ENCODE measurements at places on chromosomes 6 and 20.

GRCh38 chr6:20432692-20433091, 31.0 kb downstream of the E2F3 start:
- no peak for DNase-seq

- no peak for DNase-seq
Measured at GRCh38 chr20:47805951-47806350, 20.7 kb upstream of the SULF2 start.

- no peak for DNase-seq
Measured at GRCh38 chr20:48180024-48180423, 394.7 kb upstream of the SULF2 start.

DNA sequence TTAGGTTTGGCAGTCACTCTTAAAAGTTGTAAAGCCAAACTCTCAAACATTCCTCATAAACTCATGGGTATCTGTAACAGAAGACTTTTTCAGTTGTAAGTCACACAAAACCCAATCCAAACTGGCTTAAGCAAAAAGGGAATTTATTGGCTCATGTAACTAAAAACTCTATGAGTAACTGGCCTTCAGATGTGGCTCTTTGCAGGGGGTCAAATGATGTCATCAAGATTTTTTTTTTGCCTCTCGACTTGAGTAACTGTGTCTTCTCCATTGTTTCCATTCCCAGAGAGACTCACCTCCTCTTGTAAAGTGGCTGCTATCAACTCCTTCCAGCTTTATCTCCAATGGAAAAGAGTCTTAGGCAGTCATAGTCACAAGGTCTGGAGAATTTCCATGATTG, 645.0 kb downstream of the DHX35 start:
- DNase-seq: no peak

- no peak for DNase-seq
Measured at GRCh38 chr6:137011406-137011805, 33.4 kb downstream of the IL20RA start.

DNA sequence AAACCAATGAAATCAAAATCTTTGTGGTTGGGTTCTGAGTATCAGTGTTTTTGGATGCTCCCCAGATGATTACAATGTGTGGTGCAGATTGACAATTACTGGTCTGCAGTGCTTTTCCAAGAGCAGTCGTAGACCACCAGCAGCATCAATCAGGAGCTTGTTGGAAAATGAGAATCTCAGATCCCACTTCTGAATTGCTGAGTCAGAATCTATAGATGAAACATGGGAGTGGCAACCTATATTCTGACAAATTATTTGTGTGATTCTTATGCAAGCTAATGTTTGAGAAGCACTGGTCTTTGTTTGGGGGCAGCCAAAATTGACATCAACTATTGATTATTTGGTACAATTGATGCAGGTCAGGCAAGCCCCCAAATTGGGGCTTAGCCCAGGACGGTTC, 539.9 kb upstream of the BTBD3 start:
- no peak for DNase-seq

GRCh38 chr20:52461582-52461981, 270.0 kb upstream of the ZFP64 start:
- DNase-seq: no peak

GRCh38 chr6:33140556-33140955, 51.7 kb downstream of the COL11A2 start:
- DNase-seq: no peak

DNA sequence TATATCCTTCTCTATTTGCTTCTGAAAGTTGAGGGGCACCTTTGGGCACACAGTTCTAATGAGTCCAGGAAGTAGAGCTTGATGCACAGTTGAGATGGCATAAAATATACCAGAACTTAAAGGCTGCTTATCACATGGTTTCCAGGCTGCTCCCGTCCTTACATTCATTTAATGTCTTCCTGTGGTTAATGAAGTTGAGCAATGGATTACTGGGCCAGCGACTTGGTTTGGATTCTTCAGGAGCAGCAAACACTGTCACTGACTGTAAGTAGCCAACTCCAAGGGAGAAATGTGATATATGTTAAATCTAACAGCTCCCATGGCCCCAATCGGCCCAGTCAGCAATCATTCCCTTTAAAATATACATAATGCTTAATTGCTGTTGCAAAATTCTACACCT, 9.0 kb upstream of the TSHZ2 start:
- no peak for DNase-seq

DNA sequence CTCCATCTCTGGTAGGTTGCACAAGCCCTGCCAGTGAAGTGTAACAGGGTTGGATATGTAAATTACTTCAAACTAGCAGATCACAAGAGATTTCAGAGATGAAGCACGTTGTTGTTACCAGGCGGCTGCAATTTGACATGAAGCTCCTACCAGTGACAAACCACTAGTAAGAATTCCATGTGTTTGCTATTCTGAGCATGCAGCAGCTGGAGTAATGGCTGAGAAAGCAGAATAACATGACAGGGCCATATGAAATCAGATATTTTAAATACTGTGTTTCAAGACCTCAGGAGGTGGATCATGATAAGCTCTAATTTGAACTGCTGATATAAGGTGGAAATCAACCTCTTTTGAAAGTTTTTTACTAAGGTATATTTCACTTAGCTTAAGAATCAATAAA, 11.4 kb downstream of the RIN2 start:
- no peak for DNase-seq

DNA sequence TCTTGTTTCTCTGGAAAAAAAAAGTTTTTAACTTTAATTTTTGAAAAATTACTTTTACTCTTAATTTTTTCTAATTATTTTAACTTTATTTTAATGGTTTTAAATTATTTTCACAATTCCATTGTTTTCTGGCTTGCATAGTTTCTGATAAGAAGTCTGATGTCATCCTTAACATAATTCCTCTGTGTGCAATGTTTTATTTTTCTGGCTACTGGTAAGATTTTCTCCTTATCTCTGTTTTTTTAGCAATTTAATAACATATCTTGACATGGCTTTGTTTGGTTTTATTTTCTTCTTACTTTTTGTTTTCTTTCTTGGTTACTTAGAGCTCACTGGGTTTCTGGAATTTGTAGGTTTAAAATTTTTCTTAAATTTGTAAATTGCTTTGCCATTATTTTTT, 114.8 kb downstream of the TBXT start:
- no peak for DNase-seq

Measured in hematopoietic multipotent progenitor cell treated with erythropoietin and hydrocortisone succinate and interleukin-3 and kit ligand, for 4 days (in vitro differentiated cells).